ENCODE measurements at places on chromosomes 3 and 15.

DNA sequence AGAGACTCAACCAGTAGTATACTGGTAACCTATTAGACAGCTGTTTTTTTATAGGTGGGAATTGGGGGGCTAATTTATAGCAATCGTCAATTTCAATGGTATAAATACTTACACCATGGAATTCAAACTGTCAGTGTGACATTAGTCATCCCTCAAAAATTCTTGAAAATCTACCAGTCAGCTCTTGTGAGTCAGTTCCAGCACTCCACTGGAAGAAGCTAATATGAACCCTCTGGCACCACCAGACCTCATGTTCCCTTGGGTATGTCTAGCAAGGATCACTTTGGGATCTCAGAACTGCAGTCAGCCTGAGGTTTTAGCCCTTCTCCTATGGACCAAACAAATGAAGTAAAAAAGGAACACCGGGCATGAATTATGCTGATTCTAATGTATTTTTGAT lies 11.8 kb upstream of the UACA start:
- no peak for DNase-seq

GRCh38 chr15:56869573-56869972 lies 48.9 kb upstream of the TCF12 start:
- no peak for DNase-seq

- no peak for DNase-seq
These were observed 45.0 kb upstream of the SACM1L start for GRCh38 chr3:45644063-45644790.

- no peak for DNase-seq
These were observed 8.9 kb downstream of the MCM2 start for GRCh38 chr3:127606981-127607595.

- DNase-seq, result no peak
These were observed 169.1 kb upstream of the CCDC54 start for GRCh38 chr3:107208100-107208499.

DNA sequence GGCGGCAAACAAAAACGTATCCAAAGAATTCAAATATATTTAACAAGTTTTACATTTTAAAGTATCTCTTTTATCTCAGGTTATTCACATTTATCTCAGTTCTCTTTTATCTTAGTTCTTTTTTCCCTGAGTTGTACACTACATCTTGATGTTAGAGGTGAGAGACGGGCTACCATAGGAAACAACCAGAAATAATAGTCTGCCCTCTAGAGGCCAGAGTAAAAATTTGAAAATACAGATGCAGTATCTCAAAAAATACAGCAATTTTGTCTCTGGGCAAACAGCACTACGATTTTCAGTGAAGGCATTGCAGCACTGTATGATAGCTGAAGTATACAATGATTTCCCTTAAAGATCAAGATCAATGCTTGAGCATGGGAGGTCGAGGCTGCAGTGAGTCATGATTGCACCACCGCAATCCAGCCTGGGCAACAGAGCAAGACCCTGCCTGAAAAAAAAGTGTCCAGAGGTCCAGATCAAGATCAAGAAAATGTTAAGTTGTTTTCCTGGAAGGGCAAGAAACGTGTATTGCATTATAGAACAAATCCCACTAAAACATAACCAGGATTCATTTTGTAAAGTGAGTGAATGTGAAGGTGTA lies 82.6 kb upstream of the ATP11B start:
- no peak for DNase-seq

GRCh38 chr15:38516626-38517025 lies 48.0 kb downstream of the RASGRP1 start:
- DNase-seq, result no peak

GRCh38 chr15:61794881-61795280 lies 265.4 kb downstream of the VPS13C start:
- no peak for DNase-seq

GRCh38 chr3:179565496-179565895 lies 2.8 kb downstream of the ACTL6A start:
- no peak for DNase-seq

- no peak for DNase-seq
These were observed 201.3 kb downstream of the RBMS3 start for GRCh38 chr3:29481969-29482767.

DNA sequence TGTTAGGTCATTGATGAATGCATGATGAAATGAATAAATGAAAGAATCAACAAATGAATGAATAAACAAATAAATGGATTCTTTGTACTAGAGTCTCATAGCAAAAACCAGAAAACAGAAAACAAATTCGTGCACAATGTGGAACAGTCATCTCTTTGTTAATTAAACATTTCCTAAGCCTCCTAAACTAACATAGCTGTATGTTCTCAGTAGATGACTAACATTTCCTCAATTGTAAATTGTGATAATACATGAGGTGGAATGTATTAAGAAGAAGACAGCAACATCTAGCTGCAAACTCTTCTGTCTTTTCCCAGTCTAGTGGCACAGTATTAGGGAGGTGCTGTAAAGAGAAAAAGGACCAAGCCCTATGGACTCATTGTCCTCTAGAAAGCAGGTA lies 1021.0 kb downstream of the MCTP2 start:
- no peak for DNase-seq

DNA sequence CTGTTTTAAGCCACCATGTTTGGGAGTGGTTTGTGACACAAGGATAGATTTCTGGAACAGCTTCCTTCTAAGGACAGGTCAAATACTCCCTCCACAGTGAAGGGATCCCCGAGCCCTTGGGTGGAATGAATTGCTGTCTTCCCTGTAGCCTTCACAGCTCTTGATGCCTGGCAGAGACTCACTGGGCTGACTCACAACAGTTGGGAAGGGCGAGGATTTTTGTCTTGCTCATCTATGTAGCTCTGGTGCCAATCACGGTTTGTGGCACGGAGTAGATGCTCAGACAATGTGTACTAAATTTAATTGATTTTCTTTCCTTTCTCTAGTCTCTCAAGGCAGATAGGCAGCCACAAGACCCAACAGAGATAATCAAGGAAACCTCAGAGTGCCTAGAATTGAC lies 27.0 kb downstream of the CRYGS start:
- no peak for DNase-seq

- DNase-seq, result no peak
These were observed 40.5 kb upstream of the CCR4 start for GRCh38 chr3:32910954-32911353.

- no peak for DNase-seq
These were observed 401.5 kb upstream of the GOLIM4 start for GRCh38 chr3:168497183-168497582.

GRCh38 chr15:95880031-95880570 lies 450.4 kb upstream of the NR2F2 start:
- no peak for DNase-seq

GRCh38 chr3:128549283-128550112 lies 56.5 kb upstream of the GATA2 start:
- DNase-seq, result no peak

- no peak for DNase-seq
These were observed 75.7 kb upstream of the KLHL25 start for GRCh38 chr15:85870216-85871014.

- no peak for DNase-seq
These were observed 3.1 kb upstream of the TTLL3 start for GRCh38 chr3:9806688-9807589.

GRCh38 chr3:175381685-175382084 lies 522.6 kb downstream of the NAALADL2 start:
- no peak for DNase-seq

DNA sequence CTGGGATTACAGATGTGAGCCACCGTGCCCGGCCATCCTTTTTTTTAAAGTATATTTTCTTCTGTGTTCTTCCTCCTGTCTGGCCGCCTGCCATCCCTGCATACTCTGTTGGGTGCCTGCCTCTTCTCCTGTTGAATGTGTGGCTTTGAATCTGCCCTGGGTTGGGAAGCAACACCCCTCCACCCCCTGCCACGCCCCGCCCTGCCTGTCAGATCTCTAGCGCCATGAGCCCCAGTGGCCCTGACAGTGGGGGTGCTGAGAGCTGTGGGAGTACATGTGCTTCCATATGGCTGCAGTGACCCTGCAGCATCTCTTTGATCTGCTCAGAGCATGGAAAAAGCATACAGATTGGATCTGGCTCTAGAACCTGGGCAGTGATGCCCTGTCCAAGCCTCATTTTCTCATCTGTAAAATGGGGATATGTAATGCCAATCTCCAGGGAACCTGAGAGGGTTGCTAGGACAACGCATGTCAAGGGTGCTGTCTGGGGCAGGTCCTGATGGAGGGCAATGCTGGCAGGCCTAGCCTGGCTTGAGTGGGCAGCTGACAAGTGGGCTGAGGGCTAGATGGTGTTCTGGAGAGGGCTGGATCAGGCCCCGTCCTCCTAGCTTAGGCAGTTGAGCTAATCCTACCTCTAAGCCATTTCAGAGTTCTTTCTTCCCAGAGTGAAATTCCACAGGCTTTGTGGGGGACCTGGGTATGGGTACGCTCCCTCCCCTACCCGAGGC lies 23.9 kb downstream of the CCDC13 start:
- no peak for DNase-seq

DNA sequence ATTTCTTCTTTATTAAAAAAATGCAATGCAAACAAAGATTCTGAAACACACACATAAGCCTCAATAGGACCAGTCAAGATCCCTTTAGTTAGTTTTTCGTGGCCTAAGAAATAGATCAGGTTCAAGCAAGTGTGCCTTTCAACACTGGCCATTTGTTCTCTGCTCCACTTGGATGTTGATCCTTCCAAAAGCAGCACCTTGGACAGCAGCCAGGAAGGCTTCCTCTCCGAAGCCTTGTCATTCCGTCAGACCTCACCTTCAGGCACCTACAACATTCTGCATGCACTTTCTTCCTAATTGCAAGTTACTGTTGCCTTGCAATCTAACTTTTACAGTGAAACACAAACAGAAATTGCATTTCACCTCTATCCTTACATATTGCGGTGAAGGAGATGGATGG lies 155.9 kb upstream of the FEZF2 start:
- no peak for DNase-seq

DNA sequence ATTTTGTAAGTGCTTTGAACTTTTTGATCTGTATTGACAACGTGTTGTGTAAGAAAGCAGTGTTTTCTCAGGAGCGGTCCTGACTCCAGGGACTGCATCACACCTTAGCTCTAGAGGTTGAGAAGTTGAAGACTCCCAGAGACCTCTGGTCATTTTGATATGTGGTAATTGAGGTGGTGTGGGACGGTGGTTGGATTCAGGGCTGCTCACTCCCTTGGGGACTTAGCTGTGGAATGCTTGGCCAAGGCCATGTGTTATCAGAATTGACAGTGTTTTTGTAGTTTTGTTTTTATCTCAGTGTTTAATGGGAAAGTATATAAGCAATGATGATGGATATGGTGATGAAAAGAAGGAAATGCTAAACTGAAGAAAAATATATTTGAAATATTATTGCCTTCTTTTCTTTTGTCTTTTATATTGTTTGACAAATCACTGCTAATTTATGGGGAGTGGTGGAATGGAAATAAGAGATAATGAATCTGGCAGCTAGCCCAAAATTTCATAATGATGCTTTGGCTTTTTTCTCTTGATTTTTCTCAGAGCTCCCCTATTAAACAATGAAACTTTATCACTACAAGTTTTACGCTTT lies 16.0 kb downstream of the CMSS1 start:
- DNase-seq, result no peak

DNA sequence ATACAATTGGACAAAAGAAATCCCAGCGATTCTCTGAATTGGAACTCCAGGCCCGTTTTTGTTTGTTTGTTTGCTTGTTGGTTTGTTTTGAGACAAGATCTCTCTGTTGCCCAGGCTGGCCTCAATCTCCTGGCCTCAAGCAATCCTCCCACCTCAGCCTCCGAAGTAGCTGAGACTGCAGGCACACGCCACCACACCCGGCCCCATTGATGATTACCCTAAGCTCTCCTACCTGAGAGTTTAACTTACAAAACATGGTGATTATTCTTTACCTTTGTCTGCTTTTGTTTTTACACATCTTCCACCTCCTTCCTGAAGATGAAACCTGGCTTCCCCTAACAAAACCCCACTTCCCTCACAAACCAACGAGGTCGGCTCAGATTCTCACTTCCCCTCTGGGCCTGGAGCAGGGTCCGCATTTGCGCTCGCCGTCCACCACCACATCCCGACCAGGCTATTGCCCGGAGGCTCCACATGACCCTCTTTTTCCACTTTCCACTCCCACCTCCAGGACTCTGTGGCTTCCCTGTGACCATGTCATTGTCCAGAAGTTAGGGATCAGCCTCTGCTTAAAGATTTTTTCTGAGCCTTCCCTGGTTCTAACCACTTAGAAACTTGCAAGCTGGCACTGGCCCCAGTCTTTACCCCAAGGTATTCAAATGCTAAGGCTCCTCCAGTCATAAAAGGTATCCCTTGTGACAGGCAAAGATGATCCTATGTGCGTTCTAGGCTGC lies 14.8 kb downstream of the KLHL6 start:
- no peak for DNase-seq

- DNase-seq, result no peak
These were observed 739.2 kb upstream of the NR2F2 start for GRCh38 chr15:95591270-95591669.

GRCh38 chr3:29686889-29687592 lies 406.2 kb downstream of the RBMS3 start:
- no peak for DNase-seq

- no peak for DNase-seq
These were observed 74.9 kb upstream of the PPIB start for GRCh38 chr15:64237677-64238076.

GRCh38 chr3:161393803-161394202 lies 22.5 kb upstream of the SPTSSB start:
- no peak for DNase-seq

GRCh38 chr3:101268971-101269671 lies 51.3 kb downstream of the IMPG2 start:
- DNase-seq, result no peak

DNA sequence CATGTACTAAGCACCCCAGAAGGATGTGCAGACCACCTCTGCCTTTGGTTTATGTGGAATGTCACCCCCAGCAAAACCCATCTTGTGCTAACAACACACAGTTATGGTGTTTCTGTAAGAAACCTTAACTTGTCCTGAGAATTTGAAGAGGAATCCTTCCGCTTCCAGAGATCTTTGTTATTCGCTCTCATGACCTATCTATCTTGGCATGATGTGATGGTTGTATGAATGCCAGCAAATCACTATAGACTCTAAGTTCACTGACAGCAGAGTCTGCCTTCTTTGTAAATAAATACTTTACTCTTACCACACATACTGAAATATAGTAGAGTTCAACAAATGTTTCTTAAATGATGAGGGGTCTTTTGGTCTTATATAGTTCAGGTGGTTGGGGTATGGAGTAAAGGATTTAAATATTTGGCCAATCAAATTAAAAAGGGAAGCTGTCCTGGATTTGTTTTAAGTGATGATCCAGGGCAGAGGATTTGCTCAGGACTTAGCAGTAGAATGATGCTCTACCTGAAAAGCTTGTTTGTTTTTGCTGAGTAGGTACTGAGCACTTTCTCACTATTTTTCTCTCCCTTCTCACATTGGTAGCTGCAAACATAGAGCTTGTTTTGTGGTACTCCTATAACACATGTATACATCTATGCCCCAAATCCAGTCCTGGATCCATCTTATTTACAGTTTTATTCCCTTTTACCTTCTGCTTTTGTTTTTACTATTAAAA lies 27.9 kb upstream of the RTP1 start:
- DNase-seq, result no peak

DNA sequence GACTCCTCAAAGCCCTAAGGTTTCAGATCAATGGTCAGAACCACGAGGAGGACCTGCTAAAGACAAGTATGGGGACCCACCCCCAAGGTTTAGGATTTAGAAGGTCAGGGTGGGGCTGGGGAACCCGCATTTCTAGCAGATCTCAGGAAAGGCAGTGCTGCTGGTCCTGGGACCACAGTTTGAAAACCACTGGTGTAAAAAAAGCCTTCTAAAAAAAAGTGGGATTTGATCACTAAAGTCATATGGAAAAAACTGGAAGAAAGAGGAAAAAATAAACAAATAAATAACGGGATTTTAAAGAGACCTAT lies 832 bp downstream of the SLC41A3 start:
- no peak for DNase-seq

- no peak for DNase-seq
These were observed 113.9 kb downstream of the ABI3BP start for GRCh38 chr3:100879195-100879810.
